AG08396 (cell line): ENCODE measurements at places on chromosomes 3 and 15.

DNA sequence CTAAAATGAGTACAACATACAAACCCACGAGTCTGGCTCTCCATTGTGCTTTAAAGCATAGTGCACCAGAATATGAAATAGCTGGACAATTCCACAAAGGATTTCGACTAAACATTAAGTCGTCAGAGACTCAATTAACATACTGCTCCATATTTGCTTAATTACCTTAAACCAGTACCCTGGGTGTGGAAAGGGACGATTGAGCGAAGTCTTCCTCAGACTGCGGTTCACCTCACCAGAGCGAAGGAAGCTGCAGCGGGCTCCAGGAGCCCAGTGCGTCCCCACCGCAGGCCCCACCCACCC is 218 bp upstream of the TRPC1 start:
- DNase-seq = no peak

DNA sequence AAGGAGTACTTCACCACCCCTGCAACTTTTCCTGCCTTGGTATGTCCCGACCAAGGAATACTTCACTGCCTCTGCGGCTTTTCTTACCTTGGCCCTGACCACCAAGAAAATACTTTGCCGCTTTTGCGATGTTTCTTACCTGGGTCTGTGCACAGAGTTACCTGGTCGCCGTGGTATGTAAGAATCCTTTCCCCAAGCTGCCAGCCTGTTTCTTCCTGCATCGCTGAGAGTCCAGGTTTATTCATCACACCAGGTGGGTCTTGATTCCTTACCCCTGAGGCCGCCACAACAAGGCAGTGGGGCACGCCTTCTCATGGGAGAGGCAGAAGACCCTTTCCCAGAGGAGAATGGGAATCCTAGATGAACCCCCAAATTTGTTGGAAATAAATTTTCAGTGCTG is 511.3 kb downstream of the EDEM1 start:
- no peak for DNase-seq

- DNase-seq = no peak
Measured at GRCh38 chr3:100082714-100083113, 31.6 kb downstream of the FILIP1L start.

DNA sequence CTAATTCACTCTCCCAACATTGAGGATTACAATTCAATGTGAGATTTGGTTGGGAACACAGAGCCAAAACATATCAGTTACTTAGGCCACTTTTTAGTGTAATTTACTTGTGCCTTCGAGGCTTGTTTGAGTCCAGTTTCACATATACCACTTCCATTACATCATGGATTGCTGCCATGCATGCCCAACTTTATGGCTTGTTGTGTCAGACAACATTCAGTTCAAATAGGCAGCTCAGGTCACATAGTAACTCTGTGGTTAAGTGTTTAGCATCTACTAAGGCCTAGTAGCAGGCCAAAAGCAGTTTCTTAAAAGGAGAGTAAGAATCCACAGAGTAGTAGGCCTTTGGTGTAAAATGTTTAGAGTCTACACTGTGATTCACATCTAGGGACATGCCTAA is 164.3 kb upstream of the GMNC start:
- no peak for DNase-seq

DNA sequence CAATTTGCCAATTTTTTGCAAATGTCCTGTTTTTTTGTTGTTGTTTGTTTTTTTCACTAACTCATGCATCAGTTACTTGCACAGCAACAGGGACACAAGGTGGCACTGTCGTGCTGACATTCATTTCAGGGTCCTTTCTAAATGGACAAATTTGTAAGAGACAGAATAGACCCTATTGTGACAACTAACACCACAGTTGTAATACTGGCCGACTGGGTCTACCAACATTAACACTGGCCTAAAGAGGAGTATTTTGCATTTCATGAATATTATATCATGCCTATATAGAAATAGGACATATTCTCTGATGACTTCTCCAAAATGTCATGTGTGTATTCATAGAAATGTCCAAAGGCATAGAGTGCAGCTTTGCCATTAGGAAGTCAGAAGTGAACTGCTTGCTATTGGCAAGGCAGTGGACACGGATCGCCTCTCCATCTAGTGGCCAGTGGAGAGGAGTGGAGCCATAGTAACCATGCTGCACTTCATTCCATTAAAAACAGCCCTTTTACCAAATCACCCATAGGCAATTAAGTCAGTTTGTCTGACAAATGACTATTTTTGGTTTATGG is 54.8 kb downstream of the ZBTB20 start:
- peak; percentile 62 for DNase-seq

DNA sequence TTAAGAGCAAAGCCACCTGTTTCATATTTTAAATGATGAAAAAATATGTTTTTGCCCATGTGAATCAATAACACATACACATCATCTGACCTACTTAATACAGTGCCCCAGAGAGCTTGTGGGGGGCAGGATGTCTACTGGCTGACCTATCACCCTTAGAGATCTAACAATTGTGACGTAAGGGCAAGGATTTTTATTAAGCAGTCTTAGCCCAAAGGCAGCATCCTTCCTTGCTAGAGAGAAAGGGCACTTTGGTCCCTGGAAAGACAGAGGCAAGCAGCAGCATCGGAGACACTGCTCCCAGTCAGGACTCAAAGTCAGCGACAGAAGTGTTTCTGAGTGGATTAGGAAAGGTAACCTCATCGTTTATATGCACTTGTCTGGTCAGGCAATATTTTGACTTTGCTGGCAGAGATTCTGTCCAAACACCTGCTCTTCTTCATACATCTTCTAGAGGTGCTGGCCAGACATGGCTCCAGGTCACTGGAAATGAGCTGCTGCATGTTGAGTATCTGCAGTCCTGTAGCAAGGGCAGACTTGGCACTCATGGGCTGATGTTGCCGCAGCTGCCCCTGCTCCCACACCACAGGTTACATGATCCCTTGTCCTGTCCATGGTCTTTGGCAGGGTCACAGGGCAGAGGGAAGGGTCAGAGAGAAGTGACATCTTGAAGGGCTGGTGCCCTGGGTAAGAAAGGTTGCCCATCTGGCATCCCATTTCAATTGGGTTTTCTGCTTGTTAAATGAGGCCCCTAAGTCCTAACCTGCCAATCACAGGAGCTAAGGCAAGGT is 1.8 kb downstream of the CXCR6 start:
- no peak for DNase-seq

DNA sequence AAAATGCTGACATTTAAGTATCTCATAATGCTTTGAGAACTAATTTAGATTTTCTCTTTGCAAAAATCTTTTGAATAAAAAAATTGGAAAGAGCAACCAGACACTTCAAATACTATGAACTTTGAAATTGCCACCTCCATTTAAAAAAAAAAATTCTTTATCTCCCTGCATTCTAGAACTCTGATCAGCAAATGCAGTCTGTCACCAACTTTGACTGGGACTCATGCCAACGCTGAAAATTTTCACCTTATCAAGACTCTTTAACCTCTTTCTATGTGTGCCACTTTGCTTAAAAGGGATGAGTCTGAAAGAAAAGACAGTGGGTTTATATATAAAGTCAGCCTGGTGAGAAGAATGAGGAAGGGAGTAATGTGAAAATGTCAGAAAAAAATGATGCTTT is 191.2 kb upstream of the ARPP21 start:
- DNase-seq = no peak

DNA sequence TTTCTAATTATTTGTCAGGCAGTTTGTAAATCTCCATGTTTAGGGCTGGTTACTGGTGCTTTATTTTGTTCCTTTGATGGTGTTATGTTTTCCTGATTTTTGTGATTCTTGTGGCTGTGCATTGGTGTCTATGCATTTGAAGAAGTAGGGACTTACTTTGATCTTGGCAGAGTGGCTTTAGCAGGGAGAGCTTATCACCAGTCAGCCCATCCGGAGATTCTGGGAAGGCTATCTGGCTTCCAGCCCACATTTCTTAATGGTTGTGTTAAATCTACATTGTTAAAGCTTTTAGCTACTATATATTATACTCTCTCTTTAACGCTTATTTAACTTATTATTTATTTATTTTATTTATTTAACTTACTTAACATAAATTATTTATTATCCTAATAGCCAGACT is 35.1 kb downstream of the FBXL2 start:
- DNase-seq = no peak

DNA sequence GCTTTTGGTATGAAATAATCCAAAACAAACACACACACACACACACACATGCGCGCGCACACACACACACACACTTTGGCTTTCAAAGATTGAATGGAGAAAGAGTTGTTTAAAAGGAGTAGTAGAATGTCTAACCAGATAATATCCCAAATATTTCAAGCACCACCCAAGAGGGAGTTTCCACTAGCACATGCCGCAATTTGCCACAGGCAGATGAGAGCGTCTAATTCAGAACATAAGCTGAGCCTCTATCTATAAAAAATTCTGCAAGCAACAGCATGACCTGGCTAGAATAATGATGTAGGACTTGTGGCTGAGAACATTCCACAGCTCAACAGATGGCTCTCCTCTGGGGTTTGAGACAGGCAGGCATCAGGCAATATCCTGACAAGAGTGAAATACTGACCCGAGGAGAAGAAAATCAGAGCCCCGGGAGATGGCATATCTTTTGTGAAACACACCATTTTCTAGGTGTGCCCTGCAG is 302.5 kb upstream of the GADL1 start:
- DNase-seq = peak; percentile 41

DNA sequence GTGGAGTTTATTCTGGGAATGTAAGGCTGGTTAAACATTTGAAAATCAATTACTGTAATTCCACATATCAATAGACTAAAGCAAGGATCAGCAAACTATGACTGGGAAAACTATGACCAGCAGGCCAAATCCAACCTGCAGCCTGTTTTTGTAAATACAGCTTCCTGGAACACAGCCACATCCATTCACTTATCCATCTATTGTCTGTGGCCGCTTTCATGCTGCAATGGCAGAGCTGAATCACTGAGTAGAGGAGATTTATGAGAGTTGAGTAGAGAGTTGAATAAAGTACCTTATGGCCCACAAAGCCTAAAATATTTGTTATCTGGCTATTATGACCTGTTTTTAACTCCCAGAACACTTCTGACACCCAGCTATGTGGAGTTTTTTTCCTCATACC is 12.2 kb downstream of the MYLK start:
- DNase-seq = no peak

DNA sequence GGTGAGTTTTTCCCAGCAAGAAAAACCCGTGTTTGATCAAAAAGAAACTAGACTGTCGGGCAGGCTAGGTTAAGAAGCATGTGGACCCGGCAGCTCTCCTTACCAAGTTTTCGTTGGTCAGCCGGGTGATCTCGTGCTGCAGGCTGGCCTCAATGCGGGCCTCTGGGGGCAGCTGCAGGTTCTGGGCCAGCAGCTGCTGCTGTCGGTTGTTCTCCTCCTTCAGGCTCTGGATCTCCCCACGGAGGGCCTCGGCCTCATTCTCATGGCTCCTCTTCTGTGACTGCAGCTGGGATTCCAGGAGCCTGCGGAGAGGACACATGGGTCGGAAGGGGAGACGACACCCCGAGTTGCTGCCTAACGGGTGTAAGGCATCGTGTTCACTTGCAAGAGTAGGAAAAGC is 44.5 kb upstream of the MYO5C start:
- no peak for DNase-seq

DNA sequence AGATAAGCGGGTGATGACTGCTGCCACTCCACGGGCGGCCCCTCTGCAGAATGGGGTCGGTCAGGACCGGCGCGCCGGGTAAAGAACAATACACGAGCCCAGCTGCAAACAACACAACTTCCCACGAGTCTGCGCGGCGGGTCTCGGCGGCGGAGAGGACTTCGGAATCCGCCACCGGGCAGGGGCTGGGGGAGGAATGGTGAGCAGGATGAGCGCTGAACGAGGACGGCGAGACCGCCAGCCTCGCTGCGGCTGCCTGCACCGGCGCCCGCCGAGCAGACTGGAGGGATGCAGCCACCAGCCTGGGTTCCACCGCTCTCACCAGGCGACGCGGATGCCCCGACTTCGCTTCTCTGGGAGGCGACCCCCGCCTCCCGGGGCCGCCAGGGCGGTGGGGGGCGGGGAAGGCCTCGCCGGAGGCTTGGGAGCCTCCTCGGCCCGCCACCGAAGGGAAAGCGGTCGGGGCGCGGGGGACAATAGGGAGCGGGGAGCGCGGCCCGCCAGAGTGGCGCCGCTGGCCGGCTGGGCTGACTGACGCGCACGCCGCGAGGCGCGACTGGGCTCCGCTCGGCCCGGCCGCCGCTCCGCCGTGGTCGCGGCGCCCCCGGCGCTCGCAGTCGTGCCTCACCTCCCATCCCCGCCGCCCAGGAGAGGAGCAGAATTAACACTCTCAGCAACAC is 515 bp downstream of the ADAM10 start:
- peak; percentile 65 for DNase-seq
